ENCODE measurements at places on chromosomes 5 and 9.

- no peak for DNase-seq
Observed at GRCh38 chr9:120434532-120434931, 145.4 kb downstream of the CDK5RAP2 start.

- no peak for DNase-seq
Observed at GRCh38 chr5:151019331-151019730, 1.1 kb upstream of the GPX3 start.

GRCh38 chr9:108477529-108478006 lies 378.2 kb downstream of the ACTL7B start:
- no peak for DNase-seq

DNA sequence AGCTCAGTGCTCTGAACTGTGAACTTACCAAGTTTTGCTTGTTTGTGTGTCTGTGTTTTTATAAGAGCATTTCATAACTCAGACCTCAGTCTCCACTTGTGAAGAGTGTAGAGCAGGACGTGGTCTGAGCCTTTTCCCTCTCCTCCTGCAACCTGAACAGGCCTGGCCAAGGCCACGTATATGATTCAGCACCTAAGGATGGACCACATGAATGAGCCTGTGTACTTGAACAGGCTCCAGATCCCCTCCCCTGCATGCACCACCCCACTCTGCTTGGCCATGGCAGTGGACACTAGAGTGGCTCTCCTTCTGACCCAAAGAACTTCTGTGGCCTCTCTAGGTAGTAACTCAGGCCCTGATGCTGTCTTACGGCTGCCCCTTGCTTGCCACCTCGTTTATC lies 125.9 kb upstream of the FSTL4 start:
- no peak for DNase-seq

DNA sequence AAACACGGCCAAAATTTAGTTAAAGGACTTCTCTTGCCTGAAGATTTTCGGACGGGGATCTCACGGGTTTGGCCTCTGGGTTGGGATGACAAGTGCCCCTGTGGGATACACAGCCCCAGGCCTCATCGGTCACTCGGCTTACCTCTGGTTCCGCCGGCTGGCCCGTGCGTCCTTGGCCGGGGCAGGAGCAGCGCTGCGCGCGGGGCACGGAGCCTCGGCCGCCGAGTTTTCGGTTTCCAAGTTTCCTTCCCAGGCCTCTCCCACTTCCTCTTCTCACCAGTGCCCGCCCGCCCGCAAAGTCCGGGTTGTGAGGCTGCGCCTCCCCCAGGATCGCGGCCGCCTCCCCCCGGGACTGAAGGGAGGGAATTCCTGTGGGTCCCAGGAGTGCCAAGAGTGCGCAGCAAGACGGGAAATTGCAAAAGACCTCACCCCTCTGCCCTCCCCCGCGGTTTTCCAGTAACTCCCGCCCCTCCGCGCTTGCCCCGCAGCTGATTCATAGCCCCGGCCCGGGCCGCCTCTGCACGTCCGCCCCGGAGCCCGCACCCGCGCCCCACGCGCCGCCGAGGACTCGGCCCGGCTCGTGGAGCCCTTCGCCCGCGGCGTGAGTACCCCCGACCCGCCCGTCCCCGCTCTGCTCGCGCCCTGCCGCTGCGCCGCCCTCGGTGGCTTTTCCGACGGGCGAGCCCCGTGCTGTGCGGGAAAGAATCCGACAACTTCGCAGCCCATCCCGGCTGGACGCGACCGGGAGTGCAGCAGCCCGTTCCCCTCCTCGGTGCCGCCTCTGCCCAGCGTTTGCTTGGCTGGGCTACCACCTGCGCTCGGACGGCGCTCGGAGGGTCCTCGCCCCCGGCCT lies at the start of gene OSMR:
TSS of gene OSMR (plus strand) at position 487 of the 853 bp plus-strand sequence. CDS start 23,033 bp downstream, outside the sequence.
- peak; percentile 41 for DNase-seq

GRCh38 chr5:181098762-181099601 lies 32.0 kb downstream of the OR2V1 start:
- DNase-seq: no peak

DNA sequence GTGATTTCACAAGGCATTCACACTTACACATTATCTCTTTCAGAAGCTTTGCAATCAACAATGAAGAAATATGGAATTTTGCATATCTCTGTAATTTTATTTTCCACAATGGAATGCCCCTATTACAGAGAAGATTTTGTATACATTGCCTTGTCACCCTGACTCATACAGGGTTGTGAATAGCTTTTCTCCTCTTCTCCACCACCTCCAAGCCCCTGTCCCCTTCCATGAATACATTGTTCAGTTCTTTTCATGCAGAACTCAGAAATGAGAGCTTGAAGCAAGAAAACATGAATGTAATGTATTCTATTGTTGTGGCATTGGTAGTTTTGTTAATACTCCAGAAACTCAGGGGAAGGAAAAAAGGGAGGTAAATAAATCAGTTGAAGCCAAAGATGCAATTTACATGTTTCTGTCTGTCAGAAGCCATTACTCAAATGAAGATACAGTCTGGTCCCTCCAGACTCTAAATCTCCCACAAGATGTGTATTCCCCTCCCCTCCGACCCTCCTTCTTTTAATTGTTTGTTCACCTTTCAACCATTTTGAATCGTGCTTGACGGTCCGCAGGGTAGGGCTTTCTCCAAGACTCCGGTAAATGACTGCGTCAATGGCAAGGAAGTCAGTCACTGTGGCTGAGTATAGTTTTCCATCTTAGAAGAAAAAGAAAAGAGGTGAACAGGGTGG lies 86.1 kb downstream of the SEMA6A start:
- no peak for DNase-seq

- peak; percentile 68 for DNase-seq
Observed at GRCh38 chr9:114487607-114488300, 17.5 kb downstream of the WHRN start.

DNA sequence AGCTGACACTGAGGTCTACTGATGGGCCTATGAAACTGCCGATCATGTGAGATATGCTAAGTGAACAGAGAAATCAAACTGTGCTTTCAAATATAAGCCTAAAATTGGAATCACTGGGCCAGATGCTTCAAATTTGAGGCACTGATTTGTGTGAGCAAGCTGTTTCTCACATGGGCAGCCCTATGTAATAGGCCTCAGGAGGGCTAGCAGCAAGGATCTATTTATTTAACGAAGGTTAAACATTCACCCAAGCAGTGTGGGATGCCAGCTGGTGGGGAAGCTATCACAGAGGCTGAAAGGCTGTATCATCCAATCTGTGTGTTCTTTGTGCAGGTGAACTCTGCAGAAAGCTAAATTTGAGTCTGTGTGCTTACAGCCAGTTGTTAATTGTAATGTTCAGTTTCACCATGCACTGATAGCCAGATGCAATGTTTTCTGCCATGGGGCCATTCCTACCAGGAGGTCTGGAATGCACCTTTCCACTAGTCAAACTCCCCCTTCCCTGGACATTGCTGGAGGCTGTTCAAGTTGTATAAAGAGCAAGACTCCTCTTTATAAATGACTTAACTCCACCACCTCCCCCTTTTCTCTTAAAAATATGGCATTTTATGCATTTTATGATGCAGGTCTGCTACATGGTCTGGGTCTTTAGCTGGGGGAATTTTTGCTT lies 228.9 kb downstream of the SH3GL2 start:
- DNase-seq: no peak

- no peak for DNase-seq
Observed at GRCh38 chr9:138077126-138077525, 199.5 kb downstream of the CACNA1B start.

DNA sequence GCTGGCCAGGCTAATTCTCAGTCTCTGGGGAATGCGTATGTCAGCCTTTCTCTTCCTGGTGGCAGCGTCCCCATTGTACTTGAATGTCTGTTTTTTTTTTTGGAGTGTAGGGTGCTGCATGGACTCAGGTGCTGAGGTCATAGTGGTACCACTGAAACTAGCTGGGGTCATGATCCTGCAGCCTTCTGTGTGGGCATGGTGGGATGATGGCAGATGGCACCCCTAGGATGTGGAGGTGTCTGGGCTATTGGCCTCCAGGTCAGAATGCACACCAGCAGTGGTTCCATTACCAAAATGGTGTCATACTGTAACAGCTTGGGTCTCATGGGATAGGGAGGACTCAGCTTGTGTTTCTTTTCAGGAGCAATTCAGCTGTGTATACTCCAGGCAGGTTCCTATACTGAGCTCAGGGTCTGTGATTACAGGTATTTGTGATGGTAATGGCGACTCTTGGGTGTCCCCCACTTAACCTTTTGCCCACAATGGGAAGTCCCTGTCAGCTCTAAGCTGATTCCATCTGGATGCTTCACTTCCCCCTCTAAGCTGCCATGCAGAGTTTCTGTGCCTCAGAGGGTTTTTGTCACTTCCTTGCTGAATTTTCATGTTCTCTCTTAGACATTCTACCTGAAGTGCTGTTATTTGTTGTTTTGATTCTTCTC lies 17.9 kb downstream of the HSD17B4 start:
- DNase-seq: no peak

GRCh38 chr9:113375057-113376023 lies 1.4 kb downstream of the HDHD3 start:
- no peak for DNase-seq

GRCh38 chr9:120918931-120919842 lies 7.4 kb downstream of the TRAF1 start:
- no peak for DNase-seq

DNA sequence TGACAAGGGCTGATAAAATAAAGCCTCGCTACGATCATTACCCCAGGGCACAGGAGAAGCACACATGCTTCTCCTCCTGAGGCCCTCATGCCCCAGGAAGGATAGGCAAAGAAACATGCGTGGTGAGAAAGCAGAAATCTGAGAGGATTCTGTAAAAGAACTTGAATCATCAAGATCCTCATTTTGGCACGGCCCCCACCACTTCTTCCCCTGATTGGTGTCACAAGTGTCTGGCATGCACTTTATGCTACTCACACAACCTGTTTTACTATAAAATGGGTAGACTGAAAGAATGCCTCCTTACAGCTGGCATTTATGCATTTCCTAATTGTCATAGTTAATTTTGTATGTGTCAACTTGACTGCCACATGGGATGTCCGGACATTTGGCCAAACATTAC lies 32.1 kb downstream of the PCA3 start:
- no peak for DNase-seq

GRCh38 chr9:79477955-79478771 lies 93.6 kb upstream of the TLE4 start:
- DNase-seq: peak; percentile 22

DNA sequence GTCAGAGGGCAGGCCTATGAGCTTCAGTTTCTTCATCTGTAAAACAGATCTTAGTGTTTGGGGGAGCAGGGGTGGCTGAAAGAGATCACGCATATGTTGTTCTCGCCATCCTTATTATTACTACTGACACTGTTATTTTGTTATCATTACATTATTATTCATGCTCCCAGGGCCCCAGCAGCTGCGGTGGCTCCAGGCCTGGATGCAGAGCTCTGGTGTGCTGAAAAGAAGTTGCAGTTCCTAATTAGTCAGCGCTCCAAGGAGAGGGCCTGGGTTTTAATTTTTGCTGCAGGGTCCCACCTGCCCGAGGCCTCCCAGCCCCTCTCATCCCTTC lies 19.5 kb downstream of the CXXC5 start:
- DNase-seq: no peak

GRCh38 chr5:19497229-19497815 lies 490.7 kb downstream of the CDH18 start:
- no peak for DNase-seq

DNA sequence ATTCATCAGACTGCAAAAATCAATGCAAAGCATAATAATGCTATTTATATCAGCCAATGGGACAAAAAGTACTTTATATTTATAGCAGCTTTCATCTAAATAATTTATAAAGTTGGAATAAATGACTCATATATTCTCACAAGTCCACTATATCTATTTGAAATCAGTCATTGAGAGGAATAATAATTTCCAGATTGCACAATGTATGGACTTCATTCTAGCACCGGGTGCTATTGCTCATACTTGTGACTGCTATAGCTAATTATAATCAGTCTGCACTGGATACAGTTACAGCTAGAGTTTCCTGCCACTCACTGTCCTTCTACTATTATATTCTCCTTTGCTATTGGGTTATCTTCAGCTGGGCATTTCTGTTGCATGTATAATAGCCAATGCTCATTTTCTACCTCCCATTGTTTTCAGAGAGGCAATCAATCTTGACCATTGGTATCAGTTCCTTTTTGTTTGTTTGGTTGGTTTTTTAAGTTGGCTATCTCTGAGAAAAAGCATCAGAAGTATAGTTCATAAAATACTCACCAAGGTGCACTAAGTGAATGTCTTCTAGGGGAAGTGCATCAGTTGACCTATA lies 1.9 kb downstream of the CDH18 start:
- no peak for DNase-seq

DNA sequence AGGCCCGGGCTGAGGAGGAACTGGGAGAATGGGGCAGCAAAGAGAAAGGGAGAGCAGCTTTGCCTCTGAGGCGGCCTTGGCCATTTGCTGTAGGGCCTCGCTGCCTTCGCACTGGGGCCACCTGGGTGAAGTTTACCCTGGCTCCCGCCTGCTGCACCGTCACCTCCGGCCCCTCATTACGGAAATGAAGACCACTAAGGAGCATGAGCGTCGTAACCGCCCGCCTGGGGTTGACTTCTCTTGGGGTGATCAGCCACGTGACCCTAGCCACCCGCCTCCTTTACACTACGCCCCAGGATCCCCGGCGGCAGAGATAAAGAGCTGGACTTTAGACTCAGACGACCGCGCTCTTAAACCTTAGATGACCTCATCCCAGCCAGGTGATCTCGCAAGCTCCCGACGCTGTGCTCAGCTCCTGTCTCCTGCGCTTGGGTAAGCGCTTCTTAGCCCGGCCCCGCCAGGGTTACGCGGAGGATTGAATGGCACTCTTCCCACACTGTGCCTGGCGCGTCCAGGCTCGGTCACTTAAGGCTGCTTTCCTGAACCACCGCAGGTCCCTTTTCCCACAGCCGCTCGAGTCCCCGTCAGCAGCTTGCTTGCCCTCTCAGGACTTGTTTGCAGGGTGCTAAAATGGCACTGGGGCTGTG lies 107.9 kb upstream of the LARP1 start:
- peak; percentile 71 for DNase-seq

DNA sequence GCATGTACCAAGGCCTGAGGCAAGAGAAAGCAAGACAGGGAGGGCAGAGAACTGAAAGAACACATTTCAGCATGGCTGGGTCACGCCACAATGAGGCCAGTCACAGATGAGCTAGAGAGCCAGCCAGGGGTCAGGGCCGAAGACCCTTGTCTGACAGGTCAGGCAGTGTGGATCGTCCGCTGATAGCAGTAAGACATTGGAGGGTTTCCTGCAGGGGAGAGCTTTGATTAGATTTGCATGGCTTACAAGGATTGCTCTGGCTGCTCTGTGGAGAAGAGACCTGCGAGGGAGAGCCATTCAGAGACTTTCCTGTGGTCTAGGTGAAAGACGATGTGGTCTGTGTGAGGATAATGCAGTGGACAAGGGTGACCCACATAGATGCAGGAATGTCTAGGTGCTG lies 93.1 kb downstream of the RALGPS1 start:
- no peak for DNase-seq

All from GM13976 (cell line).